ENCODE measurements at places on chromosomes 2 and 18. TPM values are rescaled to one million over a fixed set of nuclear protein-coding genes. Genes with fewer than 3 reads are reported as not detected.

DNA sequence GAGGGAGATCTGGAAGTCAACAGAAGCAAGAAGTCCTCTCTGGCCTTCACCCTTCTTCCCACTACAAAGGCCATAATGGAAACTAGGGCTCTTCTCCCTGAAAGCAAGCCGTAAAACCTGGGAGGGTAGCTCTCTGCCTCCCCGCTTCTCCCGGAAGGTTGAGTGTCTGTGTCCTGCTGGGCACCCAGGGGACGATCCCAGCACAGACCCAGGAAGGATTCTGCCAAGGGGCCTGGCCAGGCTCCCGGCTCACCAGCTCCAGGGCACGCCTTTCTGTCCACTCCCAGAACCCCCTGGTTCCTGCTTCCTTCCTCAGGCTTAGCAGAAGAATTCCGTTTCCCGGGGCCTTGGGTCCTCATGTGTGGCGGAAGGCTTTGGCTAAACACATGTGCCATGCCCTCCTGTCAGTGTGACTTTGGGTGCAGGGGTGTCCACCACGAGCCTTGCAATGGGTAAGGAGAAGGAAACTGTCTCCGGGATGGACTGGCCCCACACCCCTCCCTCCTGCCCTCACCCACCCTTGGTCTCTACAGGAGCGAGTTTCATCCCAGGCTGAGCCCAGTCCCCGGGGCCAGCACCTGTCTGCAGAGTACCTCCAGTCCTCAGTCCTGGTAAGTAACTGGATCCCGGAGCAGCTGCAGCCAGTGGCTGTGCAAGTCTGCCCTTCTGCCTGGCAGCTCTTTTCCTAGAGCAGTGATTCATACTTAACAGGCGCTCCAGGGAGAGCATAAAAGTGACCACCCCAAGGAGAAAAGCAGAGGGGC is 135.8 kb downstream of the TPO start:
- H3K36me3 ChIP-seq: no peaks in the 10 kb centered on the region
- DNase-seq: no peak
- H3K4me1 ChIP-seq: peaks cover 7% of the 10 kb centered on the region
- no peak overlapping the region for H3K4me3 ChIP-seq

- no peak overlapping the region for H3K27ac ChIP-seq
- no peaks in the 10 kb centered on the region for H3K36me3 ChIP-seq
- DNase-seq: no peak
- H3K4me1 ChIP-seq: no peaks in the 10 kb centered on the region
- H3K4me3 ChIP-seq: no peak overlapping the region
- peaks cover 2% of the 10 kb centered on the region for H3K27me3 ChIP-seq
Measured at GRCh38 chr18:32576296-32576916, 105.7 kb upstream of the GAREM1 start.

GRCh38 chr2:127517465-127517864 is 8.8 kb downstream of the IWS1 start:
- H3K27me3 ChIP-seq: no peaks in the 10 kb centered on the region
- no peak for DNase-seq
- no peak overlapping the region for H3K4me3 ChIP-seq
- peaks cover 53% of the 10 kb centered on the region for H3K36me3 ChIP-seq
- no peak overlapping the region for H3K27ac ChIP-seq
- H3K4me1 ChIP-seq: peaks cover 38% of the 10 kb centered on the region

The C2orf80 gene
- total RNA-seq: not detected

The GAL3ST2 gene
- total RNA-seq: 1.2 TPM

Measured in activated CD4-positive, alpha-beta T cell treated with anti-CD3 and anti-CD28 coated beads, Interleukin-2, amount 10 ng/mL, durations not matched to agents 24 days and 14 days (primary cell).